ENCODE measurements at places on chromosomes 1 and 21.

DNA sequence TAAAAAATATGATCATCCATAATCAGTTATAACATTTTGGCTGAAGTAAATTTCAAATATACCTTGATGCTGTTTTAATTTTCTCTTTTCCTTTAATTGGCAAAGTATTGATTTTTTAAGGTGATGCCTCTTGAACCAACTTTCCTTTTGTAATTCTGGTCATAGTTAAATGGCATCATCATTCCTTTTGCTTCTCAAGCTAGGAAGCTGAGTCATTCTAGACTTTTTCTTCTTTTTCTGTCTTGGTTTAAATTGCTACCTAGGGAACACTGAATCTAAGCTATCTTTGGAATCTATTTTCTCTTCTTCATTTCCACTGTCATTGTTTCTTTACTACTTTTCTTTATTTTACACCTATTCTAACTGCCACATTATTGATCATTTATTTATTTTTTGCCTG, 162.7 kb downstream of the HMCN1 start:
- DNase-seq, result no peak

GRCh38 chr1:35603468-35603867, 30.4 kb downstream of the TFAP2E start:
- no peak for DNase-seq

GRCh38 chr1:93672069-93672468, 9.6 kb downstream of the BCAR3 start:
- no peak for DNase-seq

DNA sequence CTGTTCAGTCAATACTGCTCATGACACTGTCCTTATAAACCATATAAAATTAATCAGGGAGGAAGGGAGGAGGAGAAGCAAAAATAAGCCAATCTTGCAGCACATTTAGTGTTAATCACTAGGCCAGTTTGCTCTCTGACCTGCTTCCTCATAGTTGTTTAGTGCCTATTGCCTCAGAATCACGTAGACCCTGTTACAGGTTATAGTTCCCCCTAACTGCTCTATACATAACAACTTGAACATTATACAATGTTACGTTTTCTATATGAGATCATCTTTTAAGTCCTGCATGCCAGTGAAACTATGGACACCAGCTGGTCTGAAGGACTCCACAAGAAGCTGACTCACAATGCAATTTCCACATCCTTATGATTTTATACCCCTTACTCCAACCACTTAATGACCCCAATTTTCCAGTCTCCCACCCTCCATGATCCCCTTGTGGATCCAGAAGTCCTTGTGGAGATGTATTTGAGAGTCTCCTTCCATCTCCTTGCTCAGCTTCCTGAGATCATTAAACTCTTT, 34.9 kb upstream of the TACSTD2 start:
- no peak for DNase-seq

- DNase-seq, result no peak
Observed at GRCh38 chr1:22207511-22208267, 64.8 kb upstream of the WNT4 start.

- no peak for DNase-seq
Observed at GRCh38 chr1:205760606-205761005, 10.6 kb upstream of the NUCKS1 start.

DNA sequence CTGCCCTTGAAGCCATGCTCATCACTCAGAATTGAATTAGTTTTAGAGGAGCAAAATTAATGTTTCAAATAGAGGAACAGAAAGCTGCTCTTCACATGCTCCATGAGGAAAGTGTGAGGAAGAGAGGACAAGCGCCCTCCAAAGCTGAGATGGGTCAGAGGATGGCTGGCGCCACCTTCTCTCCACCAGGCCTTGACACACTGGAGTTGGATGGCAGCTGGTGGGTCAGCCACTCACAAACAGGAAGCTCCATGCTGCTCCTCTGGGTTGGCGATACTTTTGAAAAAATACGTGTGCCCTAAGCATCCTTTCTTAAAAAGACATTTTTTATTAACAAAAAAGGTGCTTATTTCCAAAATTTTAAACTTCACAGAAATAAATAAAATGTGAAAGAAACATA, 3.1 kb upstream of the CD2 start:
- no peak for DNase-seq

- no peak for DNase-seq
Observed at GRCh38 chr21:31518580-31518979, 140.9 kb upstream of the SOD1 start.

DNA sequence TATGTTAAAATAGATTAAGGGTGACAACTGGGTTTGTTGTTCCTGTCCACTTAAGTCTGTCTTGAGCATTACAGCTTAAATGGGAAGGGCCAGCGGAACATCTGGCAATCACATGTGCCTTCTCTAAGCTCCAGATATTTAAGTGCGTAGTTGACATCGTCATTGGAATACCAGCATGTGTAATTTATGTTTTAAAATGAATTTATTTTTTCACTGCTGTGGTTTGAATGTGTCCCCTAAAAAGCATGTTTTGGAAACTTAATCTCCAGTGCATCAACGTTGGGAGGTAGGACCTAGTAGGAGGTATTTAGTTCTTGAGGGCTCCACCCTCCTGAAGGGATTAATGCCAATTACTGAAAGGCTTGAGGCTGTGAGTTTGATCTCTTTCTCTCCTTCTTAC, 13.4 kb downstream of the ZCCHC17 start:
- DNase-seq, result no peak

DNA sequence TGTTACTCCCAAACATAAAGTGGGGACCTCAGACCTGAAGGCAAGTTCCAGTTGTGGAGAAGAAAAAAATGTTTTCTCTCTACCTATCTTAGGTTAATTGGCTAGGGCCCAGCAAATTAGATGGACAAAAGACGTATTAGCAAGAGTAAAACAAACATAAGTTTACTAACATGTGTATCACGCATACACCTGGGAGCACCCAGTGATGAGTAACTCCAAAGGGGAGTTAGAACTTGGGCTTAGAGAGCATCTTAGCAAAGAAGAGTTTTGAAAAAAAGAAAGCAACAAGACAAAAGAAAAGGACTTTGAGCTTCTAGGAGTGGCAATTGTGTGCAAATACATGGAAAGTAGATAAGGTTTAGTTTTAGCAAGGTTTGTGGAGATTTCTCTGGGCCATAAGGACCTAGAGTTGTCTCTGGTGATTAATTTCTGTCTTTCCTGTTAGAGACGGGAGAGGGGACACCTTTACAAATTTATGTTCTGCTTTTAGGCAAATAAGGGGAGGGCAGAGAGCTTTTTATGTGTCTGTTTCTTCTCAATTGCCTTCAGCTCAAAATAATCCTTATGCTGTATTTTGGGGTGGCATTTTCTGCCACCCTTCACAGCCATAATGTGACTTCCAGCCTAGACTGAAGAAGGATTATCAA, 76.7 kb upstream of the PTGFRN start:
- DNase-seq, result no peak

GRCh38 chr21:39479814-39480182, 28.0 kb downstream of the SH3BGR start:
- DNase-seq, result no peak

DNA sequence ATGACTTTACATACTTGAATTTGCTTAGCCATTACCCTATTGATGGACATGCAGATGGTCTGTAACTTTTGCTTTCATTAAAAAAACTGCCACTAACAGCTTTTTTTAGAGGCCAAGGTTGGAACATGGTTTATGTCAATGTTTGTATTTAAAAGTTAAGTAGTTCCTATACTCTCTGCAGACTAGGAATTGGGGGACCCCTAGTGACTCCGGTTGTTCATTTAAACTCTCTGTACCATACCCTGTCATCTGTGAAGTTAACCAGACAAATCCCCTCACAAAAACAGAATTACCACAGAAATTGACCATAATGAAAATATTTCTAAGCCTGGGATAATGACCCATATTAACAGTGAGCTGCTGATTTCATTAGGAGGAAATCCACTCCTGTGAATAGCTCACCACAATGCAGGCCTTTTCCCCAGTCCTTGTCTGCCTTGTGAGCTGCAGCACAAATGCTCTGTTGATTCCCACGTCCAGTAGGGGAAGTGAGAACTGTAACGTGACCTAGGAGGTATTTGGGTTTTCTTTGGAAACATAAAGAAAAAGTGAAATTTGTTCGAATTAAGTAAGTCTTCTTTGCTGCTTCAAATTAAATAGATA, 30.2 kb upstream of the CD101 start:
- DNase-seq, result no peak

GRCh38 chr1:201311356-201312011, 28.2 kb downstream of the PKP1 start:
- no peak for DNase-seq

GRCh38 chr1:32361674-32362473, 411 bp downstream of the FAM229A start:
- DNase-seq, result no peak

- DNase-seq, result no peak
Observed at GRCh38 chr1:233704898-233705723, 91.2 kb downstream of the KCNK1 start.

DNA sequence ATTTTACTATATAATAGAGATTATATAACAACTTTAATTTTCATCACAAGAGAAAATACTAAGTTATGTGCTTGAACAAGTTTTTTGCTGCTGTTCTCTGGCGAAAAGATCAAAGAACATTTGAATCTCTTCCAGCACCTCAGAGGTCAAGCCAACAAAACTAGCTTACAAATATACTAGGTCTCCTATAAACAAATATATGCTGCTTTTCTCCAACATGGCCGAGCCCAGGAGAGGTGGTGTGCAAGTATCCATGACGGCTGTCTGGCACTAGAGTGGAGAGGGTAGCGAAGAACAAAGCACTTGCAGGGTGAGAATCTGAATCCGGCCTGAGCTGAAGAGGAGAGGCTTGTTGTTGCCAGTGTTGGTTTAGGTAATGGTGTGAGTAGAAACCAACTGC, 7.5 kb upstream of the FMO3 start:
- no peak for DNase-seq

- DNase-seq, result no peak
Observed at GRCh38 chr1:208254376-208254775, 10.2 kb upstream of the PLXNA2 start.

DNA sequence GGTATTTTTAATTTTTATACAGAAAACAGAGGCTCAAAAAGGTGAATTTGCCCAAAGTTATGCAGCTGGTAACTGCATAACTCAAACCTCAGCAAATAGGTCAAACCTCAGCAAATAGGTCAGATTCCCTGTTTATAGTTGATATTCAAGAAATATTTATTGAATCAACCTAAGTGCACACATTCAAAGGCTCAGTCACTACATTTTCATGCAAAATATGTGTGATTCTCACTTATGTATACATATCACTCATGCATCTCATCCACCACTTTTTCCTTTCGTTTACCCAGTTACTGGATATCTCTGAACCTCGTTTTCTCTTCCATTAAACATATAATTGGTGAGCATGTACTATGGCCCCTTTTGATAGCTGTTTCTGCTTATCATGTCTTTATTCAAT, 158.3 kb upstream of the C1orf21 start:
- DNase-seq, result no peak
